Osteocyte (in vitro differentiated cells): ENCODE measurements at places on chromosomes 16 and 17. TPM values are rescaled to one million over a fixed set of nuclear protein-coding genes. Genes with fewer than 3 reads are reported as not detected.

DNA sequence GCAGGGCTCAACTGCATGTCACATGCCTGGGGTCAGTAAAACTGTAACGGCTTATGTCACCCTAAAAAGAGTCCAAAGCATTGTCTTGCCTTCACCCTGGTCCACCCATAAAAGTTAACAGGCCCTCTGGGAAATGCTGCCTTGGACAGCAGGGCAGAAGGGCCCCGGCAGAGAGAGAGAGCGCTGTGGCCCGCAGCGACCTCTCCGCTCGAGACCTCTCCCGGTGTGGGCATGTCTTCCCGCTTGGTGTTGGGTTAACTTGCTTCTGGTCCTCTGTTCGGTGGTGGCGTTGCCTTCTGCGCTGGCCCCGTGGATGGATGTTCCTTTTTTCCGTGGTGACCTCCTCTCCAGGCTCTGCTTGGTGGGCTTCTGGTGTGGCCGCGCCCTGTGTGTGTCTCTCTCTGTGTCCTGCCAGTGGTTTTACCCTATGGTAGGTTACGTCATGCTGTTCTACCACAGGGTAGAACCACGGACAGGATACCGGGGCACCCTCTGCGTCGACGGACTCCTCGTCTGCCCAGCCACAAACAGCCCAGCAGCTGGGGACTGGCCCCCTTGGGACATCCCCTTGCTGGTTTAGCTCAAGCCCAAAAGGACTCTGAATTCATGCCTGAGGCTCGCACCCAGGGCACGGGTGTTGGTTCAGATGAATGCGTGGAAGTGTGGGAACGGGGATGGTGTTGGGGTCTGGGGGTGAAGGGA lies 18.3 kb upstream of the CLEC18A start:
- DNase-seq: no peak

KREMEN2 gene
- total RNA-seq: not detected in 2 replicates

DNA sequence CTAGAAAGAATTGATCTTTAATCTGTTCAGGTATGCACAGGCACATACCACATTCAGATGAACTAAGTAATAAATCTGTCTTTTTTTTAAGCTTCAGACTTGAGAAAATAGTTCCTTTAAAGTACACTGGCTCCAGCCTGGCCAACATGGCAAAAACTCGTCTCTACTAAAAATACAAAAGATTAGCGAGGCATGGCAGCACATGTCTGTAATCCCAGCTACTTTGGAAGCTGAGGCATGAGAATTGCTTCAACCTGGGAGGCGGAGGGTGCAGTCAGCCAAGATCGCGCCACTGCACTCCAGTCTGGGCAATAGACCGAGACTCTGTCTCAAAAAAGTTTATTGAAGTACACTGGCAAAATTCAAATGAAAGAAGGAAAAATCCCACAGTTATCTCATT lies 111.0 kb upstream of the NETO2 start:
- DNase-seq: no peak

CLEC18B gene
- total RNA-seq: 0.24 TPM in 1 of 2 replicates, not detected in the other

DNA sequence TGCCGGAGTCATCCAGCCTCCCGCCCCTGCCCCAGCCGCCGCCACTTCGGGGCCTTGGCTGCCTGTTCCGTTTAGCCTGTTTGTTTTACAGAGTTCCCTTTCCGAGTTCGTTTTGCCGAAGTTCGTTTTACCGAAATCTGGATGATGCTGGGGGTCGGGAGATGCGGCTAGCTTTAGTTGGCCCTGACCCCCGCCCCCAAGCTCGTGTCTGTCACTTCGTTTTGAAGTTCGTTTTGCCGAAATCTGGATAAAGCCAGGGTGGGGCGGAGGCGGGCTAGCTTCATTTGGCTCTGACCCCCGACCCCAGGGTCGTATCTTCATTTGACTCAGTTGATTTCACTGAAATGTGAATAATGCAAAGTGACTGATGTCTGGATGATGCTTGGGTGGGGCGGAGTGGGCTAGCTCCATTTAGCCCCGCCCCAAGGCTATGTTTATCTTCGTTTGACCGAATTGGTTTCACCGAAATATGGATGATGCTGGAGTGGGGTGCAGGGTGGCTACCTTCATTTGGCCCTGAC lies 591 bp downstream of the PSMD7 start:
- no peak for DNase-seq

DNA sequence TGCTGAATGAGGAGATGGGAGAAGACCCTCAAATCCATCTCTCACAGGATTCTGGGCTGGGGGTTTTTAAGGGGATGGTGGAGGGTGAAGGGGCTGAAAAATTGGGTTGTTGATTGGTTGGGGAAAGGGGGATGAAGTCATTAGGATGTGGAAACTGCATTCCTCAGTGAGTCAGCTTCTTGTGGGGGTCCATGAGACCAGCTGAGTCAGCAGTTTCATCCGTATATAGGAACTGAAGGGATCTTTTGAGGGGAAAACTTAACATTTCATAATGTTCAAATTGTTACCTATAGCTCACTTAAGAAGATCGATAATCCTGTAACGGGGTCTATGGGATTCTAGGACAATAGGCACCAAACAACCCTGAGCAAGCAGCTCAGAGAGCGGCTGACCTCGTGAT lies 213.4 kb downstream of the CBLN1 start:
- no peak for DNase-seq

DNA sequence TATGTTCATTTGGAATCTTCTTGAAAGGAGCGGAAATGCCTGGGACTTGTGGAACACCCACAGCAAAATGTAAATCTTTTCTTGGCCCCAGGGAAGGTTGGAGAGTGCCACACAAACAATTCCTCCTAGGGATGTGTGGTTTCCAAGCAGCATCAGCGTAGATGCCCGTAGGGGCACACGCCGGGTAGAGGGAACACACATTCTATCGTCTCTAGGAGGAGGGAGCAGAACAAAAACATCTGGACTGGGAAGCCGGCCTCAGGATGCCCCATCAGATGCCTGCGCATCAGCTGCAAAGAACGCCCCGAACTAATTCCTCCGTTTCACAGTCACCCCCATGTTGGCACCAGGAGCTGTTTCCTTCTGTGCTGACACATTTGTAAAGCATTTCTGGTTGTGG lies 357.9 kb upstream of the ZFHX3 start:
- DNase-seq: no peak

SLC5A10 gene
- not detected in 2 replicates for total RNA-seq
